ENCODE measurements at places on chromosomes 12 and 14.

GRCh38 chr12:62319058-62319457 lies 58.9 kb downstream of the USP15 start:
- peaks cover 22% of the 10 kb centered on the region for H3K36me3 ChIP-seq
- no peak for DNase-seq
- H3K27ac ChIP-seq = peak overlapping the region; percentile 76

DNA sequence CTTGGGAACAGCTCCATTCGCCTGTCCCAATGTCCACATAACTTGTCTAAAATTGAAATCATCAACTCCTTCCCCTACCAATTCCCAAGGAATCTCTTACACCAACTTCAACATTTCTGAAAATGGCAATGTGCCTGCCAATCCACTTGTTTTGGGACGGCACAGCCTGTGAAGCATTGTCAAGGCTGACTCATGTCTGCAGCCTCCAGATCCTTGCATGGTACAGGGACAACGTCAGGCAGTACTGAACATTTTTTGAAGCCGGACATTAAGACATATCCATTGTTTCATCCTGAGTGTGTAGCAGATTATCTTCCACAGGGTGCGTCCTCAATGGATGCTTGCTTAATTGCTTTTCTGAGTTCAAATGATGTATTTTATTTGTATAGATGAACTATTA lies 794.1 kb downstream of the BCL11B start:
- DNase-seq = no peak
- H3K4me3 ChIP-seq = no peak overlapping the region
- no peak overlapping the region for H3K27ac ChIP-seq
- H3K4me1 ChIP-seq = peaks cover under 1% of the 10 kb centered on the region

- no peak for DNase-seq
- H3K27me3 ChIP-seq = peaks cover 23% of the 10 kb centered on the region
- no peaks in the 10 kb centered on the region for H3K4me1 ChIP-seq
- no peak overlapping the region for H3K27ac ChIP-seq
Observed at GRCh38 chr12:63018273-63018672, 83.3 kb upstream of the PPM1H start.

DNA sequence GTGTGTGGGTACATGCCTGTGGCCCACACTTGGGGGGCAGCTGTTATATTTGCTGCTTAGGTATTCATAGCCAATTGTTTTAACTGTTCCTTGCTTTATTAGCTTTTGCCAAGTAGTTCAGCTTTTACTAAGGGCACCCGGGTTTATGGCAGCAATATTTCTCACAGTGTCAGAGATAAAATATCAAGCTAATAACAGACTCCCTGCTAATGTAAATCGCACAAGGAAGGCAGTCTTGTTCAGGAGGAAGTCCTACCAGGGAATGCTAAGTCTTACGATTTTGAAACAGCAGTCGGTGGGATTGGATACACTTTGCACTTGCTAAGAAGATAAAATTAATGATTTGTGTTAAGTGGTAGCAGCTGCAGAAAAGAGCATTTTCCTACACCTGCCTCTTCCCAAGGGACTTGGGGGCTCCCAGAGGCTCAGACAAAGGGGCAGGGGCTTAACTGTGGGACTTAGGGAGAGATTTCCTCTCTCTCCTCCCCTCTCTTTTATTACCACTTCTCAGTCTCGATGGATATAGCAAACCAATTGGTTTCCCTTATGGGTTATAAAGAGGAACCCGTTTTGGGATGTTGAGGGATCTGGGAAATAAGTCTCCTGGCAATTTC lies 175.1 kb downstream of the NRXN3 start:
- H3K27ac ChIP-seq = no peak overlapping the region
- no peaks in the 10 kb centered on the region for H3K36me3 ChIP-seq
- DNase-seq = no peak
- no peaks in the 10 kb centered on the region for H3K4me1 ChIP-seq
- no peak overlapping the region for H3K4me3 ChIP-seq
- H3K27me3 ChIP-seq = no peaks in the 10 kb centered on the region

DNA sequence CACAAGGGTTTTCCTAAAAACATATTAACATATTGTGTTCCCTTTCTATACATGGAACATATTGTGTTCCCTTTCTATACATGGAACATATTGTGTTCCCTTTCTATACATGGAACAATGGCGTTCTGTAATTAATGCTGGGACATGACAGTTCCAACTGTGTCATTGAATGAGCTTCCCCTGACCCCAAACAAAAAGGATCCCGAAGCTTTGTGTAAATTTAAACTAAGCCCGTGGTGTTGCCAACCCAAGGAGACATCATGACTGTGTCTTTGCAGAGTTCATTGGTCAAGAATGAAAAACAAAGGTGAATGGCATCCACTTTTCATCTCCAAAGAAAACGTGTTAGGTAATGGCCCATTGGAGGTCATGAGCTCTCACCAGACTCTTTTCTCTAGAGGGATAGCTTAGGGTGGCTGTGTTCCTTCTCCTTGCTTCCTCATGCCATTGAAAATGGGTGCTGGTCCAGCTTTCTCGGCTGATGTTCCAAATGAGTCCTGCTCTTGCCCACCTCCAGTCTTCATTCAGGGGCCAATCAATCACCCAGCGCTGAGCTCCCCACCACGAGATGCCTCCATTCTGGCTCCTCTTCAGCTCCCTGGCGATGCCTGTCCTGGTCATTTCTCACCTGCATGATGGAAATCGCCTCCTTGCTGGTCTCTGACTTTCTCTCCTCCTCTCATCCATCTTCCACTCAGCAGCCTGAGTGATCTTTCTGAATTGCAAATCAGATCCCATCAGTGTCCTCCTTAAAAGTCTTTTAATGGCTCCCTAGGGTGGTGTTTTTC lies 156.1 kb downstream of the VRK1 start:
- DNase-seq = no peak
- H3K4me3 ChIP-seq = no peak overlapping the region
- H3K27me3 ChIP-seq = no peaks in the 10 kb centered on the region
- H3K27ac ChIP-seq = no peak overlapping the region
- H3K4me1 ChIP-seq = peaks cover 11% of the 10 kb centered on the region

DNA sequence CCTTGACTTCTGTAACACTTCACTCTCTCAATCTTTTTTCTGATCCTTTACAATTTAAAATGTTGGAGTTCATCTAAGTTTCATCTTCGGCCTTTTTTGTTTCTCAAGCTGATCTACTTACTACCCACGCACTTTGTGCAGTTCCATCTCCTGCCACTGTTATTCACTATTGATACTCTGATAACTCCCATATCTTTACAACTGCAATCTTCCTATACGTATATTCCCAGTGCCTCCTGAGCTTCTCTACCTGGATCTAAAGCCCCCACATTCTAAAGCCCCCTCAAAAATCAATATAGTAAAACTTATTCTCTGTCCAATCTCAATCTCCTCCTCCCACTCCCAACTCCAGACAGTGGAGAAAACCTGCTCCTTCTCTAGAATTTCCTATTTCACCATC lies 5.9 kb downstream of the ATG2B start:
- H3K36me3 ChIP-seq = peaks cover 2% of the 10 kb centered on the region
- no peaks in the 10 kb centered on the region for H3K27me3 ChIP-seq
- peak overlapping the region; percentile 10 for H3K27ac ChIP-seq
- DNase-seq = no peak
- no peak overlapping the region for H3K4me3 ChIP-seq

- H3K4me1 ChIP-seq = no peaks in the 10 kb centered on the region
- no peaks in the 10 kb centered on the region for H3K36me3 ChIP-seq
- H3K27me3 ChIP-seq = no peaks in the 10 kb centered on the region
- H3K27ac ChIP-seq = no peak overlapping the region
- H3K4me3 ChIP-seq = no peak overlapping the region
Observed at GRCh38 chr14:59438195-59438647, 27.0 kb downstream of the GPR135 start.

- no peaks in the 10 kb centered on the region for H3K36me3 ChIP-seq
- H3K27me3 ChIP-seq = no peaks in the 10 kb centered on the region
- DNase-seq = no peak
- no peaks in the 10 kb centered on the region for H3K4me1 ChIP-seq
Observed at GRCh38 chr12:87274594-87275245, 754.5 kb downstream of the C12orf50 start.

- no peaks in the 10 kb centered on the region for H3K4me1 ChIP-seq
- no peak overlapping the region for H3K27ac ChIP-seq
- no peak overlapping the region for H3K4me3 ChIP-seq
- no peaks in the 10 kb centered on the region for H3K36me3 ChIP-seq
- no peak for DNase-seq
Observed at GRCh38 chr12:71478270-71478669, 38.7 kb downstream of the LGR5 start.

DNA sequence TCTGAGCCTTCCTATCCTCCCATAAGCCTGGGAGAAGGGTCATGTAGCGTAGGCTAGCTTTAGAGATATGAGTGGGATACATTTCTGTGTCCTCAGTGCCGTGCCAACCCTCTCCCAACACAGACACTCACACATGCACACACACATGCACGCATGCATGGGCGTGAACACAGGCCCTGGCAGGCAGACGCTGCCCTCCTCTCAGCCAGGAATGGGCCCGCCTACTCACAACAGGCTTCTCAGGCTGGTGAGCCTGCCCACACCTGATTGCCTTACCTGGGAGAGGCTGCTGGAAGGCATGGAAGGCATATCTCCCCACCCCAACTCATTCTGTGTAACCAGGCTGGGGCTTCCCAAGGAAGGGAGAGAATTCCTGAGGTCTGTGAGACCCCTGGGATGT lies 12.8 kb upstream of the ACVR1B start:
- H3K27ac ChIP-seq = no peak overlapping the region
- H3K36me3 ChIP-seq = no peaks in the 10 kb centered on the region
- no peak overlapping the region for H3K4me3 ChIP-seq

- peak overlapping the region; percentile 20 for H3K27ac ChIP-seq
- peaks cover 71% of the 10 kb centered on the region for H3K4me1 ChIP-seq
- peak; percentile 88 for DNase-seq
- H3K36me3 ChIP-seq = peaks cover 7% of the 10 kb centered on the region
- H3K27me3 ChIP-seq = no peaks in the 10 kb centered on the region
Observed at GRCh38 chr12:53205747-53206419, 1.2 kb downstream of the ITGB7 start.

- H3K36me3 ChIP-seq = peaks cover 11% of the 10 kb centered on the region
- no peaks in the 10 kb centered on the region for H3K4me1 ChIP-seq
- DNase-seq = no peak
- no peaks in the 10 kb centered on the region for H3K27me3 ChIP-seq
- no peak overlapping the region for H3K4me3 ChIP-seq
- no peak overlapping the region for H3K27ac ChIP-seq
Observed at GRCh38 chr12:122348505-122348904, 74.0 kb downstream of the CLIP1 start.

DNA sequence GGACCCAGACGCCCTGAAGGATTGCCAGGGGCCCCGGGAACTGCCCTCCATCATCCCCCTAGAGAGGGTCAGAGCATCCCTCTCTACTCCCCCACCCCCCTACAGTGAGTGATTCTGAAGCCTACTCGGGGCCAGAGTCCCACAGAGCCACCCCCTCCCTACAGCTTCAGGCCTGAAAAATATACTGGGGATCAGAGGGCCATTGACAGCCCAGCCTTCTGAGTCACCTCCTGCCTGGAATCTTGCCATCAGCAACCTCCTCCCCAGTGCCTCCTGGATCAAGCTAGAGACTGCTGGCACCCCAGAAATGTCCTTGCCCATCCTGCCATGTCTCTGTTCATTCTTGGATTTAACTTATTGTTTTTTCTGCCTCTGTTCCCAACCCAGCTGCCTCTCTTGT lies 21.7 kb upstream of the MIA2 start:
- no peak overlapping the region for H3K27ac ChIP-seq
- H3K27me3 ChIP-seq = no peaks in the 10 kb centered on the region
- DNase-seq = no peak
- H3K36me3 ChIP-seq = no peaks in the 10 kb centered on the region
- H3K4me1 ChIP-seq = peaks cover 14% of the 10 kb centered on the region

DNA sequence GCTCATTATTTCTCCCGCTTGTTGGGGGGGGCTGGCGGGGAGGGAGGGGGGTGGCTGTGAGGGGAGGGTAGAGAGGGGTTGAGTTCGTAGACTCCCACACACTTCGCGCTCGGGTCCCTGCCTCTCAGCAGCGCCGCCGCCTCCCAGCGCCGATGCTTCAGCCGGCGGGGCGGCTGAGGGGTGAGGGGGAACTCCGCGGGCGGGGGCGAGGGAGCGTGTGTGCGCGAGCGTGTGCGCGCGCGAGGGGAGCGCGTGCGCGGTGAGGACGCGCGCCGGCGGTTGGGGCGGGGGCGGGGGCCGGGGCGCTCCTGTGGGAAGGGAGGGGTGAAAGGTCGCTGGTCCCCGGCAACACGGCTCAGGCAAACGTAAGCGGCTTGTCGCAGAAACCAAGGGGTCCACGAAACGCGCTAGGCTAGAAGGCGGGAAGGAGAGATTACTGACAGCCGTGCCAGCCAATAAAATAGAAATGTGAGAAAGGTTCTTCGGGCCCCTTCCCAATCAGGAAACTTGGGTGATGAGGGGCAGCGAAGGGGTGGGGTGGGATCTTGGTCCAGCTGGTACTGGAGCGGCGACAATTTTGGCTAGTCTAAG lies 343 bp upstream of the NOVA1 start:
- DNase-seq = peak; percentile 3
- no peaks in the 10 kb centered on the region for H3K4me1 ChIP-seq
- H3K27me3 ChIP-seq = peaks cover 29% of the 10 kb centered on the region
- no peak overlapping the region for H3K27ac ChIP-seq
- H3K4me3 ChIP-seq = peak overlapping the region; percentile 10

DNA sequence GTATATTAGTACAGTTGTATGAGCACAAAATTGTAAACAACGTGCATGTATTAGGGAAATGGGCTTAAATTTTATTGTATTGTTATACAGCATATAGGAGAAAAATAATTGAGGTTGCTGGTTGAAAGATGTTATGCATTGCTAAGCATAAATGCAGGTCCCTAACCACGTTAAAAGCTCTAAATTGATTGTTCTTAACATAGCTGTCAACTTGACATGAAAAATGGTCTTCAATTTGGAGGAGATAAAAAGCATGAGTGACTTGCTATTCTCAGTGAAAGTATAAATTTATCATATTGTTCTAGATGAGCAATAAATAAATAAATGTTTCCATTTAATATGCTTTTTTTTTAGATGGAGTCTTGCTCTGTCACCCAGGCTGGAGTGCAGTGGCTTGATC lies 506.6 kb upstream of the ATXN7L3B start:
- no peaks in the 10 kb centered on the region for H3K4me1 ChIP-seq
- H3K36me3 ChIP-seq = no peaks in the 10 kb centered on the region
- no peak overlapping the region for H3K27ac ChIP-seq
- H3K27me3 ChIP-seq = no peaks in the 10 kb centered on the region

DNA sequence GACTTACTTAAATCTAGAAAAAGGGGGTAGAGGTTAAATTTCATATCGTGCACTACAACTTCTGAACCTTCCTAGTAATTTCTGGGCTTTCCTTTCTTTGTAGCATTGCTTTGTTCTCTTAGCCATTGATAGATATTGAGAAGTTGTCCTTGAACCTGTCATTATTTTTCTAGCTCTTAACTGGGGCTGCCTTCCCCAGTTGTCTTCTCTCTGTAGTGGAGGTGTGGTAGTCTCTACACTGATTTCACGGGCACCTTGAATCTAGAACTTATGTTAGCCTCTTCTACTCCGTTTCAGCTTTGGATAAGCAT lies 504.0 kb downstream of the PCNX1 start:
- H3K4me1 ChIP-seq = peaks cover 49% of the 10 kb centered on the region
- peak overlapping the region; percentile 88 for H3K27ac ChIP-seq
- H3K36me3 ChIP-seq = peaks cover 5% of the 10 kb centered on the region
- DNase-seq = no peak

All from activated T-cell treated with anti-CD3 and anti-CD28 coated beads, Interleukin-2, amount 50 U/mL, for 72 hours (primary cell).